D341Med (cell line): ENCODE measurements at places on chromosomes 6 and 20.
A peak's percentile ranks its signal among the peaks of the same experiment; 100 is the strongest.

GRCh38 chr6:112305795-112306564 is 41.1 kb upstream of the RFPL4B start:
- DNase-seq, result no peak

DNA sequence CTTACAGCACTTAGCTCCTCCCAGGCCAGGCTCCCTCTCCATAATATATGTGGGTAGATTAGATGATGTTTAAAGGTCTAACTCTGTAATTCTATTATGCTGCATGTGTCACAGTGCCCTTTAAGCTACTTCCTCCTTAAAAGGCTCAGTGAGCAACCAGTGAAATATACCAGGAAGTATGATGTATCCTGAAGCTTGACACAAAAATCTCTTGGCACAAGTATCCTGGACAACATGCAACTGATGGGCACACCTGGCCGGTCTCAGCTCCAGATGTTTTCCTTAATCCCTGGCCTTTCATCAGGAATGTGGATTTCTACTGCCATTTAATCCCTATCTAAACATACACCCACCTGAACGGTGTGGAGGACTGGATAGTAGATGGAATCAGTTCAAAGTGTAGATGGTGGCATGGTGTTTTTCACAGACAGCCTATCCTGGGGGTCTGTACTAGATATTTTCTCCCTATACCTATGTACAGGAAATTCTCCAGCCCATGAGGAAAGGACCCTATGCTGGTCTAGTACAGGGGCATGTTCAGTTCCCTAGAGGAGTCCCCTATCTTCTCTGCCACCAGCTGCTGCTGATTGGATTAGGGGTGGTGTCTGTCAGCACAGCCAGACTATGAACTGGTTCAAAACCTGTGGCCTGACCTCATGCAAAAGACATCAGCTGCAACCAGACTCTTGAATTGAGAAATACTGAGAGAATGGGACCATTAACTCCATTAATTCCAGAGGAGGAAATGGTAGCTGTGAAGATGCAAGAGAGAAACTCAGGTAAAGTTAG is 59.4 kb upstream of the CITED2 start:
- DNase-seq, result no peak

- DNase-seq, result no peak
Measured at GRCh38 chr20:9510911-9511310, 3.5 kb upstream of the LAMP5 start.

DNA sequence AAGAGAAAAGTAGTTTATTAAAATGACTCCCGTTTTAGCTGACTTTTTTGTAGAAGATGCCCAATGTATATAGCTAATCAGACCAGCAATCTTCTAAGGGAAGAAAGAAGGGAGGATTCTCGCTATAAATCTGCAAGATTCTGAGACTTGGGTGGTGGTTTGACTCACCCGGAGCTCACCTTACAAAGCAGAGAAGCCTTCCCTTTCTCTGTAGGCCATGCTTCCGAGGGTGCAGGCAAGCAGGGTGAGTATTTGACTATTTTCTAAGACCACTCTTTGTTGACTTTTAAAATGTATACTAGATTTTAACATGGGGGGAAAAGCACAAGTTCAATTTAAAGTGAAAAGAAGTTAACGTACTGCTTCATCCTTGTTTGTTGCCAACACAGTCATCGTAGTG is 2.7 kb downstream of the OLIG3 start:
- DNase-seq, result no peak

DNA sequence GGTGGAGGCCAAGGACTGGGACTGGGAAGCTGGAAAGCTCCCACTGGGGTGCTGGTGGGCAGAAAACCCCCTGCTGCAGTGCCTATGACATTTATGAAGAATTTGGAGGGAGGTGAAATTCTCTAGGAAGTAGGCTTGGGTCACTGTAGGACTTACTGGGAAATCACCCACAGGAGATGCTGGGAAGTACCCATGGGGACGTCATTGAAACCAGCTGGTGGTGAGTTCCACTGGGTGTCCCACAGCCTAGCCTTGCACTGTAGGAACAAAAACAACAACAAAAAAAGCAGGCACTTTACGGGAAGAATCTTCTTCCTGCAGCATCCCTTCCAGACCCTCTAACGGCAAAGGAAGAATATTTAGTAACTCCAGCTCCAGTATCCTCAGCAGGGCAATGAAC is 26.2 kb downstream of the VIP start:
- DNase-seq, result no peak

- no peak for DNase-seq
Measured at GRCh38 chr6:150267686-150268561, 100.9 kb upstream of the IYD start.

DNA sequence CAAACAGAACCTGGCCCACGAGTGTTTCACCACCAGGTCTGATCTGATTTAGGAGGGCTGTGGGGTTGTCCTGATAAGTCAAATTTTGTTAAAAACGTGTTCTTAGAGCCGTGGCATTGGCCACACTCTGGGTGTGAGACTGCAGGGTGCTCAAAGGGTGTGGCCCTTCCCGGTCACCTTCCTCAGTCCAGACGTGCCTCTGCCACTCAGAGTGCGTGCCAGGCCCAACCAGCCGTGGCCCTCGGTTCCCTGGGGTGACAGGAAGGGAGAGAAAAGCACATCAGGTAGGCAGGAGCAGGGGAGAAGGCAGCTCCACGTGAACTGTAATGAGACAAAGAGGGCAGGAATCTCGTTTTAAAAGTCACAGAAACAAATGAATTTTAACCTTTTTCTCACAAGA is 115.4 kb downstream of the FAM120B start:
- no peak for DNase-seq

- no peak for DNase-seq
Measured at GRCh38 chr6:169965657-169966311, 214.4 kb downstream of the ERMARD start.

DNA sequence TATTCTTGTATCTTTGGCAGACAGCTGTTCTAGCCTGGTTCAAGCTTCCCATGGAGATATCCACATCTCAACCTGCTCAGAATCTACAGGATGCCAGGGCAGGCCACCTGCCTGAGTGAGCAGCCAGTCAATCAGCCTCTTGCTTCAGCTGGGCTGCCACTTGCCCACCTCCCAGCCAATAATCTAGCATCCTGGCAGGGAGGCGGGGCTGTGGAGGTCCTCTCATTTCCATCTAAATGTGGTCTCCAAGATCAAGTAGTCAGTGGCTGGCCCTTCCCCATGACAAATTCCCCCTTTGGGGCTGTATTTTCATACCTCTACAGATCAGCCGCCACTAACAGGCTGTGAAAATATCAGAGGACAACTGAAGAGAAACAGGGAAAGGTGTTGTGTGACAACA is 33.0 kb upstream of the SPDEF start:
- DNase-seq, result no peak

DNA sequence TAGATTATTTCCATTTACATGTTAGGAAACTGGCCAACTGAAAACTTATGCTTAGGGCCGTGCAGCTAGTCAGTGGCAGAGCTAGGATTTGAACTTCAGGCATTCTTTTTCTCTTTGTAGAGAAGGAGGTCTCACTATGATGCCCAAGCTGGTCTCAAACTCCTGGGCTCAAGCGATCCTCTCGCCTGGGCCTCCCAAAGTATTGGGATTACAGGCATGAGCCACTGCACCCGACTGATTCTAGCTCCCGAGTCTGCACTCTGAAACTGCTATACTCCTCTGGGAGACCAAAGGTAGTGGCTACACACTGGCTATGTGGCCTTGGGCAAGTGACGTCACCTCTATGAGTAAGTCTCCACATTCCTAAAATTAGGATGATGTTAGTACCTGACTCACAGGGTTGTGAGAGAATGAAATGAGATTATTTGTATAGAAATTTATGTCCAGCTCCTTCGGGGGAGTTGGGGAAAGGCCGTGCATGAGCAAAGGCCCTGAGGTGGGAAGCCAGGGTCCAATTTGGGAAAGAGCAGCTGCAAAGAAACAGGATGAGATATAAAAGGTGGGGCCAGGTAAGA is 6.4 kb downstream of the PLTP start:
- DNase-seq, result no peak

DNA sequence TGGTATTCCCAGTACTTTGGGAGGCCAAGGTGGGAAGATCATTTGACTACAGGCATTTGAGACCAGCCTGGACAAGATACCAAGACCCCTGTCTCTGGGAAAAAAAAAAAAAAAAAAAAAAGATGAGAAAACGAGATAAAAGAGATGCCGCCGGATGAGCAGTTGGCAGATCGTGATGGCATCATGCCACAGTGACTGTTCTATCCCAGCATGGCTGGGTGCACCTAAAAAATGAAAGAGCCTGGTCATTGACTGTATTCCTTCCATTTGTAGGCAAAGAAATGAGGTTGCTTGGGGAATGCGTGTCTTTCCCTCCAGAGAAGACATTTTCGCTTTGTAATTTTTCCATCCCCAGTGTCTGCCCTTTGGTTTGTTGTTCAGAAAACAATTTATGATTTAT is 12.9 kb downstream of the AKAP12 start:
- DNase-seq, result no peak

- no peak for DNase-seq
Measured at GRCh38 chr6:56374841-56375369, 127.5 kb upstream of the COL21A1 start.

- DNase-seq, result no peak
Measured at GRCh38 chr6:139722530-139722929, 348.1 kb upstream of the CITED2 start.

DNA sequence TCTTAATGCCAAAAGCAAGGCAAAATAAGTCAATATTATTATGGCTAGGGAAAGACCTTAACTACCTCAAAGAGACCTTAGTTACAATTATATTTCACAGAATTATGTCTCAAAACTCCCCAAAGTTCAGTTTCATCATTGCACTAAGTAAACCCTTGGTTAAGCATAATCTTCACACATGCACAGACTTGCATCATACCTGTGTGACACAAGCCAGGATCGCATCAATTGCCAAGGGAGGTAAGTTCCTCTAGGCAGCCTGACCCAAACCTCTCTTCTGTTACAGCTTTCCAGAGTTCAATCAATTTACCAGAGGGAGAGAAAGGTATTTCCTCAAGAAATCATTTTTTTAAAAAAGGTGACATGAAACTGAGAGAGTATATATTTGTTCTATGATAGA is 31.9 kb upstream of the PRSS35 start:
- DNase-seq, result no peak

DNA sequence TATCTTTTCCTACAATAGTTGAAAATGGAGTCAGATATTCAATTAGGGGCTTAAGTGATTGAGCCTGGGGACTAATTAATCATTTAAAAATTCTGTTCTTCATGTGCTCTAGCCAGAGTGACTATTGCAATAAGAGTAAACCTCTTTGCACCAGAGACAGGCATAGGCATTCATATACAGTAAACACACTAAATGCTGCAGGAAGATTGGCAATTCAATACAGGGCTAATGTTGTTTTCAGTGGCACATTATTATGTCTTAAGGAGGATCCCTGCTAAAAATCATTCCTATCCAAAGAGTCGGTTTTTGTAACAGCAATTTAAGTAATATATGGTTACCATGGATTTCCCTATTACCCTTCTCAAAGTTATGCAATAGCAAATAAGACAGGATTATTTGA is 1.2 kb downstream of the PDE7B start:
- no peak for DNase-seq

- no peak for DNase-seq
Measured at GRCh38 chr6:134984821-134985220, 34.9 kb upstream of the ALDH8A1 start.

GRCh38 chr20:37271421-37271768 is 9.8 kb upstream of the GHRH start:
- no peak for DNase-seq

DNA sequence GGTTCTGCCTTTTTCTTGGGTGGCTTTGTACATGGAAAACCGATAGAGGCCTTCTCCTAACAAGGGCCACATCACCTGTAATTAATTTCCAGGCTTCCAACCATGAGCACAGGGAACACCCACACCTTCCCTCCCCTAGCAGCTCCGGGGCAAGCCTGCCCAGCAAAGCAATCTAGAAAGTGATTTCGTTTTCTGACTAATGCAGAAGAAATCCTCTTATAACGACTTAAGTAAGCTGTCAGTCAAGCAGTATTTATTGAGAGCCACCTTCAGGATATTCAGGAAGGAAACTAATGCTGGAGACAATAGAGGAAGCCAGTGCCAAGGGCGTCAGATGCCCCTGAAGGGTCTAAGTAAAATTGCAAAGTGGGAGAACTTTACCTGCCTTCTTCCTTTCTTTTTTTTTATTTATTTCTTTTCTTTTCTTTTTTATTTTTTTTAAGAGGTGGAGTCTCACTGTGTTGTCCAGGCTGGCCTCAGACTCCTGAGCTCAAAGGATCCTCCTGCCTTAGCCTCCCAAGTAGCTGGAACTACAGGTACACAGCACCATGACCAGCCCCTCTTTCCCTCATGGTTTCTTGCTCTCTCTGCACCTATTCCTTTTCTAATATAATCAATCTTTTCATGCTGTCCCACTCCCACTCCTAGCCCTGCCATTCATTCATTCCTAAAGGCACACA is 67.5 kb upstream of the MBOAT1 start:
- peak; percentile 70 for DNase-seq

DNA sequence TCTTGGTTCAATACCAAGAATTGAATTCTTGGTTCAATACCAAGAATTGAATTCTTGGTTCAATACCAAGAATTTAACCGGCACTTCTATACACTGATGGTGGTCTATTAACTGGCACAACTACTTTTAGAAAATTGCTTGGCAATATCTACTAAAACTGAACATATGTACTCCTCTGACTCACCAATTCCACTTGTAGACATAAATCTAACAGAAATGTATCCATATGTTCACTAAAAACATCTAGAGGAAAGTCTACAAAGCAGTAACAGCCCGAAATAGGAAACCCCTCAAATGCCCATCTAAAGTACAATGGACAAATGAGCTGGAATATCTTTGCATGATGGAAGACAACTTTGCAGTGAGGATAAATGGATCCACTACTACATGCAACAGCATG is 71.9 kb downstream of the KIF16B start:
- no peak for DNase-seq

DNA sequence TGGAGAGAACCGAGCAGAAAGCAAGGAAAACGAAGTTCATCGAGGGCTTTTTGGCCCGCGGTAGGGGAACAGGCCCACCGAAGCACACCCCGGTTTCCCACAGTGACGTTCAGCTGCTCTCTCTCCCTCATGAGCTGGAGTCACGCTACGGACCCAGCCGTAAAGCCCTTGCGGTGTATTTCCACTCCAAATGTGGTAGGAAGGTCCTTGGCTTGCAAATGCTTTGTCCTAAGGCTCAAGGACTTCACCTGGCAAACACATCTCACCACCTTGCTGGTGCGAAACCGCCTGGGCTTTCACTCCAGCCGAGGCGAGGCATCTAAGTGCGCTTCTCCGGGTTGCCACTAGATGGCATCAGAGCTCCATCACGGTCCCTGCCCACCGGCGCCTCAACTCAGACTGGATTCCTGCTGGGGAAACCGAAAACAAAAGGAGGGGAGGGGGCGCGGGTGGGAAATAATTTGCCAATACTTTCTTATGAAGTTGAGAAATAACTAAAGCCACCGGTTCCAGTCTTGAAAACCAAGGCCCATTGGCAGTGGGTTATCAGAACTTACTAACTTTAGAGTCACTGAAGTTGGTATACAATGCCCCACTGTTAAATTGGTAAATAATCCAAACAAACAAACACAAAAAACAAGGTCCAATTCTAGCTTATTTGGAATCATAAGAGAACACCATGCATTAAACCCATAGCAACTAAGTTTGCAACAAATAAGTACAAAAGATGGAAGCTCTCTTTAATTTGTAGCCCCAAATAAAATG is 13.4 kb upstream of the FOXC1 start:
- DNase-seq, result peak; percentile 92
